Stimulated activated naive CD4-positive, alpha-beta T cell treated with Interleukin-2 at 50 U/mL for 16 hours (primary cell): ENCODE measurements at places on chromosomes 4 and X.

DNA sequence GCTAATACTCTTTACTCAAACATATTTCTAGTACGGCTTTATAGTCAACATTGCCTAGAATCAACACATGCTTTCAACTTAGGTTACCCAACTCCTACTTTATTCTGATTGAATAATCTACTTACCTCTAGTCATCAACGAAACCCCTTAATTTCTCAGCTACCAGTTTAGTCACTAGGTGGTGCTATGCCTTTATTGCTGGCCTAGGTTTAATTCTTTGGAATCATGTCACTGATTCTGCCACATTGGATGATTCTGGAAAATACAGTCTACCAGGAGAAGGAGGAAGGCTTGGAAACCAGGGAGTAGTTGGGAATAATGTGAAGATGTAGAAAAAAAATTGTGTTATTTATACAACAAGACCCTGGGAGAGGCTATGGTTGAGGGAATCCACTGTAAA, 167.7 kb downstream of the DCAF12L2 start:
- no peak for DNase-seq

DNA sequence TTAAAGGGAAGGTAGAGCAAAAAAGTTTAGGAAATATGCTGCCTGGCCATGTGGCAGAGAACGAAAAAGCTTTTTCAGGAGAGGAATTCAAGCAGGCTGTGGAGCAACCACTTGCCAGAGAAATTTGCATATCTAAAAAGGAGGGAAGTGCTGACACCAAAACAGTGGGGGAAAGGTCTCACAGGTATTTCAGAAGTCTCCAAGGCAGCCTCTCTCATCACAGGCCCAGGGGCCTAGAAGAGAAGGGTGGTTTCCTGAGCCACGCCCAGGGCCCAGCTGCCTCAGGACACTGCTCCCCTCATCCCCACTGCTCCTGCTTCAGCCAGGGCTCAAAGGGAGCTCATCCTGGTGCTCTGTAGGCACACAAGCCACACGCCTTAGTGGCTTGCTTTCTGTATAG, 29.9 kb upstream of the STS start:
- no peak for DNase-seq

DNA sequence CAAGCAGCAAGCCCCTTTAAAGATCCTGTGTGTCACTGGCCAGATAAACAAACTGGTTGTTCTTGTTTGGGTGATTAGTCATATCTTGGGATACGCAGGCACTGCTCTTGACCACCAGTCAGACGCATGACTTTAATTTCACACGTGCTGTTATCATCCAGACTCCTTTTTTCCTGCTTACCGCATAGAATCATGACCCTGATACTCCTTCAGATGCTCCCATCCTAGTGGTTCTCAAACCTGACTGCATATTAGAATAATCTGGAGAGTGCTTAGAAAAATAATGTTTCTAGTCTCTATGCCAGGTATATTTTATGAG, 78.8 kb downstream of the CLDN22 start:
- DNase-seq = no peak

- no peak for DNase-seq
Measured at GRCh38 chr4:173909294-173909693, 374.2 kb downstream of the FBXO8 start.
